ENCODE measurements at places on chromosomes 5 and 9.
A peak's percentile ranks its signal among the peaks of the same experiment; 100 is the strongest.

GRCh38 chr9:5500441-5501235 is 9.7 kb upstream of the PDCD1LG2 start:
- no peak for DNase-seq

DNA sequence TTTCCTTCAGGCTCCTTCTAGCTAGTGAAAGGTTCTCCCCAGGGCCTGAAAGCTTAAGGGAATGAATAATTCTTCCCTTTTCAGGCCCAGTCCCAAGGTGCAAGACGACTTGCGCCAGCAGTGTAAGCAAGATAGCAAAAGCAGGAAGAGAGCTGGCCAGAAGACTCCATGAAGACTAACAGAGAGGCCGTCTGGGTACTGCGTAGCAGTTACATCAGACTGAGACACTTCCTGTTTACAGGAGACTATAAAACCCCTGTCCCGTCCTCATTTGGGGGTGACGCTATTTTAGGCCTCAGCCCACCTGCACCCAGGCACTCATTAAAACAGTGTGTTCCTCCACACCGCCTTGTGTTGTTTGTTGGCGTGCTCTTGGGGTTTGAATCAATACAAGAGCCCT is 90.7 kb upstream of the MOCS2 start:
- DNase-seq, result no peak

DNA sequence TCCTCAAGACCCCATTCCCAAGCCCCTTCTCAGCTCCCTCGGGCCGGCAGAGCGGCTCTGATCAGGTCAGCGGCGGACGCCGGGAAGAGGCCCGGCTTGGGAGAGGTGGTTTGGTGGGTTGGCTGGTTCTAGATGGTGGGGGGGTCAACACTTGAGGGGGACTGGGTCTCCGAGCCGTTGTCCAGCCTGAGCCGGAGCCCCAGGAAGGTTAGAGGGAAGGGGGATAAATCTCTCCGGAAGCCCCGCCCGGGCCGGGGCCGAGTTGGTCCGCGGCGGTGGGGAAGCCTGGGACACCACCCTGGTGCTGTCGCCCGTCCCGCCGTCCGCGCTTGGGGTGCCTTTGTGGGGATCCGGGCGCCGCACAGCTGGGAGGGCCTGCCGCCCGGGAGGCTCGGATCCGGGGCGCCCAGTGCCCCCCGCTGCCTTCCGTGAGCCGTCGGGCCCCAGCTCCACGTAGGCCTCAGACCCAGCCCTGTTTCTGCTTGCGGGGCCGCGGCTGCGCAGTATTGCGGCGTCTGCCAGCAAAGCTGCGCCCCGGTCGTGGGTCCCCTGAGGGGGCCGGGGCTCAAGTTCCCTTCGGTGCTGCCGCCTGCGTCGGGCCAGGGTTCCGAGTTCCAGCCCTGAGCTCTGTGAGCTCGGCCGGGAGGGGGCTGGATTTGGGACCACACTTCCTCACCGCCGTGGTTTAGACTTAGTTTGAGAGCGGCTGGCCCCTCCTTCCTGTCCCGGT is 542 bp upstream of the TRIM52 start:
- DNase-seq, result peak; percentile 81

DNA sequence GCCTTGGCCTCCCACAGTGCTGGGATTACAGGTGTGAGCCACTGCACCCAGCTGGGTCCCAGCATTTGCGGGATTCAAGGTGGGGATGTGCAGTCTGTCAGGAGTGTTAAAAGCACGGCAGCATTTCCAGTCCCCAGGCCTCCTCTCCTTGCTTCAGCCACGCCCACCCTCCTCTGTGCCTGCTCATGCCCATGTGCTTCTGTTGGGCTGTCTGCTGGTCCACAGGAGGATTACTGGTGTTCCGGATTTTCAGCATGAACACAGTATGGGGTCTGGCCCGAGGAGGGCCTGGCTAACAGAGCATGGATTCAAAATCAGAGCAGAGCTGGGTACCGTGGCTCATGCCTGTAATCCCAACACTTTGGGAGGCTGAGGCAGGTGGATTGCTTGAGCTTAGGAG is 5.5 kb downstream of the ARRDC1 start:
- DNase-seq, result no peak

- no peak for DNase-seq
These were observed 8.0 kb downstream of the PDCD1LG2 start for GRCh38 chr9:5518171-5518936.

GRCh38 chr5:137310051-137310730 is 188.9 kb downstream of the SPOCK1 start:
- no peak for DNase-seq

GRCh38 chr5:133599600-133599999 is 12.7 kb downstream of the FSTL4 start:
- DNase-seq, result no peak

DNA sequence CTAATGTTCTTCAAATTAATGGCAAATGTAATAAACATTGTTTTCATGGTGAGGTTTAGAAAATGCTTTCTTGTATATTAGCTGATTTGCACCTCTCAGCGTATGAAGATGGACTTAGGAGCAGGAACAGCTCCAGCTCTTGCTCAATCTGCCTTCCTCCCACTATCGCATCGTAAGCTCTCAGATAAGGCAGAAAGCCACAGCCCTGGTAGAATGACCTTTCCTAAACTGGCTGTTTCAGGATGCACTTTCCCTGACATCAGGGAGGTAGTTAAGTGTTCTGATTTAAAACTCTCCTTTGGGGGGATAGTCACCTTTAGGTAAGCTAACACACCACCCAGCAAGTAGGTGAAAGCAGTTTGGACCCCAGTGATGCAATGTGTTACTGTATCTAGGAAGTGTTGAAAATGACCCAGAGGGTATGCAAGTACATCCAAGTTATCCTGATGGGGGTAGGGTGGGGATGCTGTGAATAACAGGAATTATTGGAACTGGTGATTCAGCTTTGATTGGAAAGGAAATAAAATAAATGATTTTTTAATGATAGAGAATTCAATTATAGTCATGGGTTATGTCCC is 72.3 kb downstream of the LMNB1 start:
- DNase-seq, result no peak

DNA sequence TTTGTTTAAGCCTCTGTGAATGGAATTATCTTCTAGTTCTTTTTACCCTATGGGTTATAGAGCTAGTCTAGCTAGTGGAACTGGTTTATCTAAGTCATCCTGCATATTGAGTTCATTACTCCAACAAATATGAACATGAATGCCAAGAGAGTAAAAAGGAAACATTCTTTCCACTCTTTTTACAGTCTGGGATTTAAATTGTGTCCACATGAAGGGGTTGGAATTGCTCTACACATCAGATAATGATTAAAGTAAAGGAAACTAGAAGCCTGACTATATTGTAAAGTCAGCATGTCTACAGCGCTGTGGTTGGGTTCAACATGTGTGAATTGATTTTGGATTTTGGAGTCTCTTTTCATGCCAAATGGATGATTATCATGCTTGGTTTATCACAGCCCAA is 173.1 kb downstream of the CCDC171 start:
- no peak for DNase-seq

GRCh38 chr5:140713562-140714094 is 13.4 kb downstream of the ZMAT2 start:
- no peak for DNase-seq

GRCh38 chr5:138463419-138464007 is 1.8 kb upstream of the EGR1 start:
- DNase-seq, result no peak

GRCh38 chr5:25060575-25060974 is 415.8 kb upstream of the CDH10 start:
- DNase-seq, result no peak

DNA sequence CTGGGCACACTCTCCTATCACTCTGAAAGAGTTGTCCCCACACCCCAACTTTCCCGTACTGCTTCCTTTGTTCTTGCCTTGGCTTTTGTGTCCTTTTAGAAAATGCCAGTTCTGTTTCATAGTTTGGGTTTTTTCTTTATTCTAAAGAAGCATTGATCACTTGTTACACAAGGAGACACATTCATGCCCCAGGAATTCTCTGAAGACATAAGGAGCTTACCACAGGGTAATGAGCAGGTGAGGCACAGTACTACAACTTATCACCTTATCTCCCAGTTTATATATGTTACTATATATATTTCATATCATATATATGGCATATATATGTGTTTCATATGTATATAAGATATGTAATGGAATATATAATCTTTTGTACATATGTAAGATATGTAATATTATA is 6.5 kb upstream of the SSBP2 start:
- DNase-seq, result no peak

GRCh38 chr9:108158236-108158995 is 668.8 kb upstream of the KLF4 start:
- DNase-seq, result no peak

GRCh38 chr9:128056086-128056485 is 11.0 kb downstream of the NAIF1 start:
- DNase-seq, result no peak

DNA sequence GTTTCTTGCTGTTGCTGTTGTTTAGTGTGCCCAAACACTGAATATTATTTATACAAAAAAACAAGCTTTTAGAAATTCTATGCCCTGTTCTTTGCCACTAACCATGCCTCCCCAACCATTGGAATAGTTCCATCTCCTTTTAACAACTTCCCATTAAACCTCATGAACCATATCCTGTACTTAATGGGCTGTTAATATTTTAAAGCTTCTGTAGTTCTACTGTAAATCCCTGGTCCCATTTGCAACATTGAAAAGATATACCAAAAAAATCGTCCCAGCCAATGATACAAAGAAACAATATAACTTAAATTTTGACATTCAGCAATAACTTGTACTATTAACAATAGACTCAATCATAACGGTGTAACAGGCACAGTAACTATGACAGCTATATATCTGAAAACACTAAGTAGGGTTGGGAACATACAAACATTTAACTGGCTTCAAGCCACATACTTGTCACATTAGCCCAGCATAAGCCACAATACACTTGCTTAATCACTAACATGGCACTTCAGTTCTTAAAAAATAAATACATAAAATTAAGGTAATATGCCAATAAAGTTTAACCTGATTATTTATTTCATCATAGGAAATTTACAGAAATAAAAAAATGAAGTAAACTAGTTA is 86.1 kb downstream of the ADAMTS6 start:
- DNase-seq, result no peak

DNA sequence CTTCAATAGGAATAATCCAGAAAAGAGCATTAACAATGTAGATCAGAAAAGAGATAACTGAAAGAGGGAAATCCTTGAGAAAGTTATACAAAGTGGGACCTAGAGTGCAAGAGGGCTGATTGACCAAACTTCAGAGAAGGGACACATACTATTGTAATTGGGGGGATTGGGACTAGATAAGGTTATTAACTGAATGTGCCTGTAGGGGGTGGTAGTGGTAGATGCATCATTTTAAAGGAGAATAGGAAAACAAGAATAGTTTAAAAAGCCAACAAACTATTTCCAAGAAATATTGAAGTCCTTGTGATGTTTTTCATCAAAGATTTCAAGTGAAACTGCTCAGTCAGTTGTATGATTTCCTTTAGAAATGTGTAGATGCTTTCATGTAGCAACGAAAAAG is 468.5 kb downstream of the TAF11L14 start:
- no peak for DNase-seq

DNA sequence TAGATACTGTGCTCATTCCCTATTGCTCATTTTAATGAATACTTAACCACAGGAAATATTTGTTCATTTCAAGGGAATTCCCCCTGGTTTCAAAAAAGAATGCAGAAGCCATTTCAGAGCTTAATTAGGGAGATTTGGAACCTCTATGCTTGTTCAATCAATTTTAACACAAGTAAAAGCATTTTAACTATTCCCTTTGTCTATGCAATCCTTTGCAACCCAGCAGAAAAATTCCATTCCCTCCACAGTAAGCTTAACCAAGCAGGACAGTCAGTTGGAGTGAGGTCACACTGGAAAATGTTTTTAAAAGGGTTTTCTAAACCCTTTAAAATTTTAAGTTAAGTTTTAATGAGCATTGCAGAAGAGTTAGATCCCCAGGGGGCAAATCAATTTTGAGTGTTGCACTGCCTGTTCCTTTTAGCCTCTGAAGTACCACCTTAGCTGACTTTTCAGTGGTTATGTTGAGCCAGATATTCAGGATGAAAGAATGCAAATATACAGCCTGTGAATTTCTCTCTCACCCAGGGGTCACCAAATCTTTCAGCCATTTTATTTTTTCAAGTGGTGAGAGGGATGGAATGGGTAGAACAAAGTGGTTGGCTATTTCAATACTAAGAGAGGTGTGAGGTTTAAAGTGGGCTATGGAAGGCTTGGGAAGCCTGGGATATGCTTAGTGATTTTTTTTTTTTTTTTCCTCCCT is 356.2 kb upstream of the NUDT12 start:
- DNase-seq, result no peak

GRCh38 chr9:105735366-105735765 is 41.0 kb downstream of the TMEM38B start:
- DNase-seq, result no peak

DNA sequence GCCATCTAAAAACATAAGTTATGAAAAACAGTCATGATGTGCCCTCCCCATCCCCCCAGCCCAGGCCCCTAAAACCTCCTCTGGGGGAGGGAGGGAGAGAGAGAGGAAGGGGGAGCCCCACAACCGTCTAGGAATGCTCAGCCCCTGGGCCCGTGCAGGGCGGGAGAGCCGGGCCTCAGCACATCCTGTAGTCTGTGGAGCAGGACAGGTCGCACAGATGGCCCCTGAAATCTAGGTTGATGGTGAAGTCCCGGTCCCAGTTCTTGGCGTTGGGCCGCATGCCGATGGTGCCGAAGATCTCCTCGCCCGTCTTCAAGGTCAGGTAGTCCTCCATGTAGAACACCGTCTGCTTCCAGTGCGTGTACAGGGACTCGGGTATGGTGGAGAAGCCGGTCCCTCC is 38.1 kb downstream of the RAB24 start:
- DNase-seq, result no peak

- DNase-seq, result no peak
These were observed 22.3 kb downstream of the KCNT1 start for GRCh38 chr9:135724186-135724787.

DNA sequence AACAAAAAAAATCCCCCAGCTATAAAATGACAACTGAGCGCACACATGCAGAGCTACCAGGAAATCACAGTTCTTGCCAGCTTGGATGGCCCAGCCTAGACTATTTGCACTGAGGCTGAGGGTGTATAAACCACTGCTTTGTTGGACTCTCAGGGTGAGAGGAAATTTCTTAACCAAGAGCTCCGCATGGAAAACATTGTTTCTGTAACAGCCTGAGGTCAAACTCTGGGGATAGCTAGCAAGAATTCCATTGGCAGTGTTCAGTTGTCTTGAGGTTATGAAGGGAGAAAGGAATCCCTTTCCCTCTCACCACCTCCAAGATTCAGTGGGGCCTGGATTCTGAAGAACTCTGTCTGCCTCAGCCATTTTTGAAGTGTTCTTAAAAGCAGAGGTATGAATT is 360.0 kb downstream of the OSTF1 start:
- DNase-seq, result no peak

GRCh38 chr9:216866-217265 is 2.2 kb downstream of the DOCK8 start:
- no peak for DNase-seq

DNA sequence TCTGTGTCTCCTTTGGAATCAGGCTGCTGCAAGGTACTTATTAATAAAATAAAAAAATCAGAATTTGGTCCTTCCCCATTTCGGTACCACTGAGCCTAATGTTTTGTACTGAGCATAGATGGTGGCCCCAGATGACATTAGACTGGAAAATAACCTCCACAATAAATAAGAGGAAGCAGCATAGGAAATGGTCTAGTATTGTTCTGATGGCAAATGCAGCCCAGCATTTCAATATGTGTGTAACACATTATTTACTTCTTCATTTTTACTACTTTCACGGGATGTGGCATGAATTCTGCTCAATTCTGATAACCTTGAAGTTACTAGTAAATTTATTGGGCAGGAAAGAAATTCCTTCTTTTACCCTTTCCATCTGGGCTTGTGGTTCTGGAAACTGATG is 295.6 kb downstream of the ADGRV1 start:
- no peak for DNase-seq

- DNase-seq, result no peak
These were observed 155.5 kb upstream of the RAD23B start for GRCh38 chr9:107127608-107128007.

Measured in CD4-positive, alpha-beta T cell treated with Interleukin-17A for 4 hours (primary cell).